ENCODE measurements at places on chromosomes 7 and 10.

DNA sequence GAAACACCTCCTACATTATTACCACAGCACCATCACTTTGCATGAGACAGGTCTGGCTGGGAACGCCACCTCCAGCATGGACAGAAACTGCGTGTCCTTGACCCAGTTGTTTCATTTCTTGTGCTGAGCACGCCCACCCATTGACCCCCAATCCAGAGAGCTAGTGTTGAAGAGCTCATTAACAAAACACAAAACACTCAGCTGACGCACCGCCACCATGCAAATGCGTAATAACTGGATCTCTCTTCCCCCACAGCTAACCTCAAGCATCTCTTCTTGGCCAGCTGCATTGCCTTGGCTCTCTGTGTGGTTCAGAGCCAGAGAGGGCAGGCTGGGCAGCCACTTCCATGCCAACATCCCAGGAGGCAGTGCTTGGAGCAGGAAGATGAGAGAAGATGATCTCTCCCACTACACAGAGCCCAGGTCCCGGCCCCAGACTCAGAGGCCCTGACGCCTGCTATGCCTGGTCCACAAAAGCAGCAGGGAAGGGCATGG lies 173.5 kb downstream of the PLXNA4 start:
- no peak for DNase-seq

GRCh38 chr7:27895551-27895950 lies 155.6 kb downstream of the TAX1BP1 start:
- DNase-seq: no peak

- DNase-seq: no peak
These were observed 22.2 kb downstream of the SPAG6 start for GRCh38 chr10:22367471-22367870.

GRCh38 chr7:7966141-7966734 lies 2.4 kb upstream of the GLCCI1 start:
- DNase-seq: no peak

- no peak for DNase-seq
These were observed 1.6 kb downstream of the LRRTM3 start for GRCh38 chr10:66927251-66927935.

DNA sequence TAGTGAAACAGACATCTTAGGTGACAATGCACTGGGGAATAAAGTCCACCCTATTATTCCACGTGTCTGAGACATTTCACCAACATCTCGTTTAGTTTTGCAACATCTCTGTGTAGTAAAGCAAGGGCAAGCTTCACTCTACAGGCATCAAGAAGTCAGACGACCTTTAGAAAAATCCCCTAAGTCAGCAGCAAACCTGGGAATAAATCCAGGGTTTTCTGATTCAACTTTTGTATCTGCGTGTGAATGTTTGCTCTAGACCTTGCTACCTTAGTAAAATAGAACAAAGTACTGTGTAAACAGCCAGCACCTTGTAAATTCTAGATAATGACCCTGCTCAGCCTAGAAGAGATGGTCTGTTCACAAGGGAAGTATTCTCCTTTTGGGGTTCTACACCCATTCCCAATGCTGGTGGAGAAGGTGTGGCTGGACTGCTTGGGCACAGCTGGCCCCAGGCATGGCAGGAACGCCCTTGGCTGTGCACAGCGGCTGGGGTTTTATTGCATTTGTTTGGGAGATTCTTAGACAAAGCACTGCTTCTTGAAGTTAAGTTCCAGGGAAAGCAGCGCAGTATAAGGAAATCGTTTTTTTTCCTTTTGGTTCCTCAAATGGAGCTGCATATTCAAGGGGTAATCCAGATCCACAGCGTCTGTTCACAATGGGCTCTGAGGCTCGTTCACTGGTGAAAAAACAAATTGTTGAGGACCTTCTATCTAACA lies 38.3 kb upstream of the GALNTL5 start:
- DNase-seq: no peak

DNA sequence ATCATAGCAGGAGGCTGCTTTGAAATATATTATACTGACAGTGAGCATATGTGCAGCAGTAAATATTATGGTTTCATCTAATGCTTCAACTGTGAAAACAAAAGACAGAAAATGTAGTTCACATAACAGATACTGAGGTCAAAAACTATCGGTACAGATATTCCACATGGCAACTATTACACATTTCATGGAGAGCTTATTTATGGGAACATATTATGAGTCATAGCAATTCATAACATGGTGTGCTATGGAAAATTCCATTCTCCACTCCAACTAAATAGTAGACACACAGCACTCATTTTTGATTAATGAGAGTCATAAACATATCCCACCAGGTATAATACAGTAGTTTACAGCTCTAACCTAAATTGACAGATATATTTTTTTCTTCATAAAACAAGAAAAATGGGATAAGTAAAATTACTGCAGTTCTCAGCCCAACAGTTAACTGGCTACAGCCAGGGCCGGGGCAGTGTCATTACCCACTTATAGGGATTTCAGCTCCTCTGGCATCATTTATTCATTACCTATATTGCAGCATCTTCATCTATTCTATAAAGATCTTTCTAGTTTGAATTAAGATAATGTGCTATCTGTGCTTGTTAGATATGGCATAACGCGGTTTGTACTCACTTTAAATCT lies 475.6 kb upstream of the KLF6 start:
- DNase-seq: no peak

DNA sequence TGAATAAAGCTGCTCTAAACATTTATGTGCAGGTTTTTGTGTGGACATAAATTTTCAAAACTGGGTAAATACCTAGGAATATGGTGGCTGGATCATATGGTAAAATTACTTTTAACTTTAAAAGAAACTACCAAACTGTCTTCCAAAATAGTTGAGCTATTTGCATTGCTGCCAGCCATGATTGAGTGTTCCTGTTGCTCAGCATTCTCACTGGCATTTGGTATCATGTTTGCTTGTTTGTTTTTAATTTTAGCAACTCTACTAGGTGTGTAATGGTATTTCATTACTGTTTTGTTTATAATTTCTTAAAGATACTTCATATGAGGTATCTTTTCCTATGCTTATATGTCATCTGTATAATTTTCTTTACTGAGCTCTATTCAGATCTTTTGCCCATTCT lies 143.2 kb downstream of the POLR1F start:
- no peak for DNase-seq

DNA sequence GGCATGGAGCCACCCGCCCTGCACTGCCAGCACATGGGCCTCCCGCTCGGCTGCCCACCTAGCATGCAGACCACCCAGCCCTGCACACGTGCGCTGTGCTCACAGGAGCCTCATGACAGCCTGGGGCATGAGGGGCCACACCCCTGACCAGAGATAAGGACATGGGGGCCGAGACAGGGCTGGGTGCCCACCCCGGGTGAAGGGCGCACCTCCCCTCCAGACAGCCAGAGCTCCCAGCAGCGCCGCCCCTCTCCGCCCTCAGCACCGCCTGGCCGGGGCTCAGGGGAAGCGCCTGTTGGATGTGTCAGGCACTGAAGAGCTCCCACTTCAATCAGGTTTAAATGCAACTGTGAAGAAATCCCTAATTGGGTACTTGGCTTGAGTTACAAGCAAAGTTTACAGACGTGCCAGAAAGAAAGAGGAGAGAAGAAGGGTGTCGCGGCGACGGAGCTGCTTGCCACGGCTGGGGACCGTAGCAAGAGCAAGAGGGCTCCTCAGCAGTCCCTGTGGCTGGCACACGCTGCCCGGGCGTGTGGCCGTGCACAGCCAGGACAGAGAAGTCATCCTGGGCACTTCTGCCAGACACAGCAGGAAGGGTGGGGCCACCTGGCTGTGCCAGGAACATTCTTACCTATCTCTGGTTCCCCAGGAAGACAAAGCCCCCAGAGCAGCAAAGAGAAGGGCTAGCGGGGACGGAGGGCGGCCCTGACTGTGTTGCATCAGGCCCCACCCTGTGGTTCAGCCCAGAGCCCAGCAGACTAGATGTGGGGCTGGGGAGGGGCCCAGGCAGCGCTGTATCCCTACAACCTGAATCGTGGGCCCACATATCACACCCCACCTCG lies 247.4 kb downstream of the ELFN1 start:
- DNase-seq: no peak

- DNase-seq: no peak
These were observed 109.0 kb downstream of the LRMDA start for GRCh38 chr10:75540357-75540966.

Data from NCI-H1694 treated with DMSO at 0.1 percent for 48 hours (cell line).